Hepatocyte (in vitro differentiated cells): ENCODE measurements at places on chromosomes 4 and X. TPM values are rescaled to one million over a fixed set of nuclear protein-coding genes. Genes with fewer than 3 reads are reported as not detected.

- no peak for DNase-seq
Measured at GRCh38 chr4:20938204-20938603, 237.9 kb downstream of the PACRGL start.

DNA sequence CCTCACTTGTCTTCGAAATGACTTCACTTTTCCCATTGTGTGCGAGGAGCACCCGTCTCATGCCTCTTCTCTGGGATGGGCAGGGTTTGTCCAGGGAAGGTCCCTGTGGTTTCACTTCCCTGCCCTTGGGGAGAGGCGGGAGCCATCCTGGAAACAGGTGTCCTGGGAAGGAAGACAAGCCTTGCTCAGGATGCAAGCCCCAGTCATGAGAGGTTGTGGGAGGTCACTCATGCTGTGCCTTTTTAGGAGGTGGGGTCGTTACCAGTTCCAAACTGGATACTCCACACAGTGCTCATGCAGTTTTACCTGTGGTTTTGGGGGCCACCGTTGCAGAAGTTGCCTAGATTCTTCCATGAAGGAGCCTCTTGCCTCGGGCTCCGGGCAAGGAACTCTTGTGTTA, 3.8 kb downstream of the RGS12 start:
- no peak for DNase-seq

DNA sequence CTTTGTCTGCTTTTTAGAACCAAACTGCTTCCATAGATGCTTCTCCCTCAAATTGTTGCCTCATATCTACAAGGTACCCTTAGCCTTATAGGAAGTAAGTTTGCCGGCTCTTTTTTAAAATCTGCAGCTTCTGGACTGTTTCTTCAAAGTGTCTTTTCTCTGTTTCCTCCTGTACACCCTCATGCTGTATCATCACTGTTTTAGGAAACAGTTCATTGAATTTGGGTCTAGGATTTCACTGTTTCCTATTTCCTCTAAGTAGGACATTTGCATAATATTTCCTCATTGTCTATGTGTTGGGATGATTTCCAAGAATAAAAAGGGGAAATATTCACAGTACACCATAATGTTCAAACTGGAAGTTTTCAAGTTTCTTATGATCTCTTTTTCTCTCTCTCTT, 43.0 kb downstream of the BANK1 start:
- DNase-seq = no peak

GRCh38 chrX:11269996-11270395, 23.2 kb upstream of the AMELX start:
- DNase-seq = no peak

- DNase-seq = no peak
Measured at GRCh38 chr4:8688908-8689445, 96.4 kb downstream of the CPZ start.

- peak; percentile 10 for DNase-seq
Measured at GRCh38 chr4:97367878-97368277, 775.4 kb downstream of the STPG2 start.

DNA sequence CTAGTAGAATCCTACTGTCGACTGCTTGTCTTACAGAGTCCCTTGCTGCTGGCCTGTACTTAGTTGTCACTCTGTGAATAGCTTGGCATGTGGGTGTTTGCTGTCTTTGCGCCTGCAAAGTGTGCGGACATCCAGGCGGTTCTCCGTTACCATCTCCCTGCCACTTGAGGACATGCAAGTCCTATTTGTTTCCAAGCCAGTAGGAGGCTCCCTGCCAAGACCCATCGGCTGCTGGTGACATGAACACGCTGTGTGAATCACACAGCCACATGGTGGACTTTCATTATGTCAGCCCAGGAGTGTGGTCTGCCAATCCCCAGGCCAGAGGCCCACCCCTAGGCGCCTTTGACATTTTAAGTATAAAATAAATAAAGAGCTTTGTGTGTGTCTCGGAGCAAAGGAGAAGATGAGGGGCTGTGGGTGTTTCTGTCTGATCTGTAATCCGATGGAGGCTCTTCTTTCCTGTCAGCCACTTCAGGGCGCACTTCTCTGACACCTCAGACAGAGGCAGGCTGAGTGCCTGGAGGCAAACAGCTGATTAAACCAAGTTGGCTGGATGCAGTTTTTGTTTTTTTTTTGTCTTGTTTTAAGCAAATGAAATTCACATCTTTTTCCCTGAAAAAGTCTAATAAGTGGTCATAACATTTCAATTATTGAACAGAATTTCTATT, 51.5 kb downstream of the ALPK1 start:
- DNase-seq = peak; percentile 68

DNA sequence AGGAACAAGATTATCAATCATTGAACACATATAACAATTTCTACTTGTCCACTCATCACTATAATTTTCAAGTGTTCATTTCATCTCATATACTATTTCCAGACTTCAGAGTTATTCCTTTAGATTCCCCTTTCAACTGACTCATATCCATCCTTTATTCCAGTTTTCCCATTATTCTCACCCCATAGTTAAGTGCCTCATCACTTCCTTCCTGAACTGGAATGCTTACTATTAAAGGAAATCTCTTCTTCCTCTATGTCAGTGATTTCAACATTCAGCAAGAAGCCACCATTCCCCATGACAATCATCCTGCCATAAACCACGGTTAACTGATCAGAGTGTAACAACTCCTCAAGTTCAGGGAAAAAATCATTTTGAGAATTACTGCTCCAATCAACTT, 198.9 kb downstream of the FBXO8 start:
- DNase-seq = no peak

The RHOXF1 gene
- total RNA-seq = 0.80 TPM in 1 of 2 replicates, not detected in the other

The GUCY1A1 gene
- 41.2 and 44.9 TPM in 2 replicates for total RNA-seq
